ENCODE measurements at places on chromosomes 1 and 21. TPM values are rescaled to one million over a fixed set of nuclear protein-coding genes. Genes with fewer than 3 reads are reported as not detected.
A peak's percentile ranks its signal among the peaks of the same experiment; 100 is the strongest.

- DNase-seq: no peak
Observed at GRCh38 chr21:14677013-14677412, 130.9 kb upstream of the SAMSN1 start.

GRCh38 chr1:74953622-74954021 lies 180.6 kb upstream of the LHX8 start:
- no peak for DNase-seq

Gene PLD5
- total RNA-seq: not detected

GRCh38 chr1:47507881-47508701 lies 70.2 kb downstream of the FOXD2 start:
- DNase-seq: no peak

GRCh38 chr1:118253053-118253915 lies 68.3 kb upstream of the SPAG17 start:
- no peak for DNase-seq

Gene PADI1
- total RNA-seq: not detected

DNA sequence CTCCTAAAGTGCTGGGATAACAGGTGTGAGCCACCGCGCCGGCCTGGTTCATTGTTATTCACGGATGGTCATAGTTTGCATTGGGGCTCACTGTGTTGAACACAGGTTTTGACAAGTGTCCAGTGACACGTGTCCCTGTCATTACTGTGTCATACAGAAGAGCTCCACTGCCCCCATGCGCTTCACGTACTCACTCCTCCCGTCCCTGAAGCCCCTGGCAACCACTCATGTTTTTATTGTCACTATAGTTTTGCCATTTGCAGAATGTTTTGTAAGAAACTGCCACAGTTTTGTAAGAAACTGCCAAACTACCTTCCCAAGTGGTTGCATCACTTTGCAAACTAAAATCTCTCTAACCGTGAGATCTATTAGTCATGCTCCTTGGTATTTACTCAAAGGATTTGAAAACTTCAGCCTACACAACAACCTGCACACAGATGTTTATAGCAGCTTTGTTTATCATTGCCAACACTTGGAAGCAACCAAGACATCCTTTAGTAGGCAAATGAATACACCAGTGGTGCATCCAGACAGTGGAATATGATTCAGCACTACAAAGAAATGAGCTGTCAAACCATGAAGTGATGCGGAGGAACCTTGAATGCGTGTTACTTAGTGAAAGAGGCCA lies 163.2 kb upstream of the COL6A1 start:
- DNase-seq: no peak

DNA sequence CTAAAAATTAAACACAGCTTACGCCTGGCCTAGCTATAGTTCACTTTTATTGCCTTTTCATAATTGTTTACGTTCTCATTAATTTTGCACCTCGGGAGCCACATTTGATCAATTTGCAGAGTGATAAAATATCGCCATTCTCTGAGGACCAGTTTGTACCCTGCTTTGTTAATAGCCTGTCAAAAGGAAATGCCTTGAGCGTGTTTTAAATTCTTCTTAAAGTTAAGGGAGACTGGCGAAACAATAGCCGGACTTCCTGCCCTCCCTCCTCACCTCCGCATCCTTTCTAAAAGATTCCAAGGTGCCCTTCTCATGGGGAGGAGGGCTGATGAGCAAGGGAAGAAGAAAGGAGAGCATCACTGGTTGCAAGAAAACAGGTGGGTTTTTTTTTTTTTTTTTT lies 271.6 kb downstream of the KCNJ6 start:
- DNase-seq: peak; percentile 89

DNA sequence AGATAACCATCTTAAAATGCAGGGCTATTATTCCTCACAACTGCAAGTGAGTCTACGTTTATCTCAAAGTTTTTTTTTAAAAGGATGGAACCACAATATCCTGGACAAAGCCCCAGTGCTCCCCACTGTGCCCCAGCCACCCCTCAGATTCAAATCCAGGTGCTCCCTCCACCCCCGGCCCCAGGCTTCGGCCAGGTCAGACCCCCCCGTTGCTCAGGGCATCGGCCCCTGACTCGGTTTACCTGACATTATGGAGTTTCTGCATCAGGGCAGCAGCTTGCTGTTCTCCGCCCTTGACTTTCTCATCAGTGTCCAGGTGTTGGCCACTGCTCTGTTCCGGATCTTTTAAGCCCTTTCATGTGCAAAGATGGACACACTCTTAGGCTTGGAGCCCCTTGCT lies 72.9 kb downstream of the SCCPDH start:
- DNase-seq: no peak

Gene CTBS
- 6.3 TPM for total RNA-seq

- peak; percentile 29 for DNase-seq
Observed at GRCh38 chr1:56424744-56425493, 154.4 kb downstream of the PLPP3 start.

- no peak for DNase-seq
Observed at GRCh38 chr1:27503844-27504587, 14.0 kb upstream of the WASF2 start.

DNA sequence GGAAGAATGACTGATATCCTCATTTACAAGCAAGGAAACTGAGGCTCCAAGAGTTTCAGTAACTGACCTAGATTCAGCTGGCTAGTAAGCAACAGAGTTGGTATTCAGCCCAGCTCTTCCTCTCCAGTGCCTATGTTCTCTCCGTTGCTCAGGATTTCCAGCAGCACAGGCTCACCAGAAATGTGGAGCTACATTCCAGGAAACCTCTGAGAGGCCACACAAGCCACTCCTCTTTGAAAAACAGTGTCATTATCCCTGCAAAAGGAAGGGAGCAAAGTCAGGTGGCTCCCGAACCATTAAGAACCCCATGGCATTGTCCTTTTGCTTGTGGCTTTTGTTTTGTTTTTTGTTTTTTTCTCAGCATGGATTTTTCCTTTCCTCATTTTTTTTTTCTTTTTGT lies 40.6 kb upstream of the DUSP10 start:
- no peak for DNase-seq

Gene HSPG2
- total RNA-seq: 841 TPM

- no peak for DNase-seq
Observed at GRCh38 chr1:61539720-61540462, 185.1 kb downstream of the TM2D1 start.

Gene CELA2B
- total RNA-seq: not detected

GRCh38 chr1:28509705-28510272 lies 3.9 kb downstream of the RCC1 start:
- no peak for DNase-seq

DNA sequence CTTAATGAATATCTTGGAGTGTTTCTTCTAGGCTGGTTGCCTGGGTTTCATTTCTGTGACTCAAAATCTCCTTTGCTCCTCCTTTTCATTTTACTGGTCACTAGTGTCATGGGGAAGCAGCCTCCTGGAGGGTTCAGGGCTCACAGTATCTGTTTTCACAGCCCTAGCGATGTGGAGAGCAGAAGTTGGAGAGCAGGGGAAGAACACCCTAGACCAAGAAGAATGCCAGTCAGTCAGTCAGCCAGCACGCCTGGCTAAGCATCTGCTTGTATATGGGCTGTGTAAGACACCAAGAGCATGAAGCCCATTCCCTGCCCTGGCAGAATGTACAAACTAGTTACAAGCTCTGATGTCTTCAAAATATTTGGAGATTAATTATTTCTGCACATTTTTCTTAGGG lies 7.9 kb downstream of the RXRG start:
- DNase-seq: no peak

GRCh38 chr1:207847116-207847515 lies 63.8 kb downstream of the CD34 start:
- no peak for DNase-seq

DNA sequence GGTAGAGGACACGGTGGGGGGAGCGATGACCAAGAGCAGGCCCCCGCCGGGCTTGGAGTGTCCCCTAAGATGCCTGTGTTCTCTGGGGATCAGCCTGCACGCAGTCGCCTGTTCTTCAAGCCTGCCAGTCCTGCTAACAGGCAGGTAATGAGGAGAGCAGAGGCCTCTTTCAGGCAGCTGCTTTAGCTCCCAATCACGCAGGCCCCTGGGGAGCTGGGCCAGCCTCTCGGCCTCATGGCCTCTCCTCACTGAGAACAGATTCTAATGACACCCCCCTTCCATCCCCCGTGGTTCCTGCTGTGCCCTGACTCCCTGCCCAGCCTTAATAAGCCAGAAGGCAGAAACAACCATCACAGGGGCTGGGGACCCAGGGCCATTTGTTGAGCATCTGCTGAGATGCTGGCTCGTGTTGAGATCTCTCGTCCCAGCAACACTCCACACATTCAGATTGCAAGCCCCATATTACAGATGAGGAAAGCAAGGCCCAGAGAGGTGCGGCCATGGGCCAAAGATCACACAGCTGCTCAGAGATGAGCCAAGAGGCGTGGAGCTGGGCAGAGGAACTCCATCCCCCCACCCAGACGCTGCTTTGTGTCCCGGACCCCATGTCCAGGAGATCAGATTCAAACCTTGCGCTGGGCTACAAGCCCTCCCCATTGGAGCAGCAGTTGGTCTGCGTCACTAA lies 71.6 kb upstream of the CASZ1 start:
- no peak for DNase-seq

GRCh38 chr1:55217226-55217986 lies 2.2 kb upstream of the USP24 start:
- DNase-seq: no peak

GRCh38 chr1:221429264-221429663 lies 312.6 kb downstream of the DUSP10 start:
- no peak for DNase-seq

DNA sequence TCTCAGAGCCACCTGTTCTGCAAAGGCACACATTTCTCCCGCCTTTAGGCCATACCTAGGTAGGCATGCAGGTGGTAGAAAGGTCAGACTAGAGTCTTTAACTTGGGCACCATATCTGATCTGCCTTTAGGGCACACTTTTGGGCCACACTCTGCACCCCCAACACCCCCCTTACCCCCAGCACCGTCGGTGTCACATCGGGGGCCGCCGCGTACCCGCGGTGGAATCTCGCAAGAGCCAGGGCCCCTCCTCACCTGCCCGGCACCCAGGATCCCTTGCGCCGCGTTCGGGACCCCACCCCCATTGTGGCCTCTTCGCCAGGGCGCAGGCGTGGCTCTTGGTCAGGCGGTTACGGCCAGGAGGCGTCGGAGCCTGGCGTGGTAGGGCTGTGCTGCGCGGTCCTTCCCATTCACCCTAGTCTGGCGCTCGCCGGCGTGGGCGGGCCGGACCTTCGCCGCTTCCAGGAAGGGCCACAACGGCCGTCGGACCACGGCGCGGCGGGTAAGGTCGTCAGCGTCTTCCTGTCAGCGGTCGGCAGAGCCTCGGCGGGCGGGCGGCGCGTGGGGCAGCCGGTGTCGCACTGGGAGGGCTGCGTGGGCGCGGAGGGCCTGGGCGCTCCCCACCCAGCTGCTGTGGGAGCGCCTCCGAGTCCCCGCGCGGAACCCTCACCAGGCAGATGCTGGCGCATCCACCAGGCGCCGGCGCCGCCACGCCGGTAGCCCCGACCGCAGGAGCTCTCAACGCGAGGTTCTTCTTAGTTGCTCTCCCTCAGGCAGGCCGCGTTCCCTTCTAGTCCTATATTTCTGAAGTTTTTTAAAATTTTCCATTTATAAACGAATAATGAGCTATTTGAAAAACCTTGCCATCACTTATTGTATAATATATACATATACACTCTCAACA lies at the start of gene DNAH14:
DNAH14 (plus strand) TSS at position 341 of the 903 bp plus-strand sequence. CDS start 23,028 bp downstream, outside the sequence.
- DNase-seq: peak; percentile 17

DNA sequence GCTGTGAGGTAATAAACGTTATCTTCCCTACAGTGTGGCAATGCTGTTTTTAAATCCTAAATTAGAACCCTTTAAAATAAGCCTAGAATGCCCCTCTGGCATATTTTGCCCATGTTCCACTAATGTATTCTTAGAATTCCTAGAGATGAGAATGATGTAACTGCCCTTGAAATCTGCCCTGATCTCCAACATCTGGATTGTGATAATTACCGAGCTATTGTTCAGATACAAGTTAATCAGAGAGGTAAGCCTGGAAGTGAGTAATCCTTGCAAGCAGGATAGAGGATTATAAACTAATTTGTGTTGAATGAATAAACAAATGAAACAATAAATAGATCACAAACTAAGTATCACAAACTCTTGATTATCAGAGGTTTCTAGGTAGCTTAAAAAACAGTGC lies 107.8 kb upstream of the DMRTA2 start:
- DNase-seq: no peak

- no peak for DNase-seq
Observed at GRCh38 chr1:24157918-24158481, 15.1 kb upstream of the IL22RA1 start.

DNA sequence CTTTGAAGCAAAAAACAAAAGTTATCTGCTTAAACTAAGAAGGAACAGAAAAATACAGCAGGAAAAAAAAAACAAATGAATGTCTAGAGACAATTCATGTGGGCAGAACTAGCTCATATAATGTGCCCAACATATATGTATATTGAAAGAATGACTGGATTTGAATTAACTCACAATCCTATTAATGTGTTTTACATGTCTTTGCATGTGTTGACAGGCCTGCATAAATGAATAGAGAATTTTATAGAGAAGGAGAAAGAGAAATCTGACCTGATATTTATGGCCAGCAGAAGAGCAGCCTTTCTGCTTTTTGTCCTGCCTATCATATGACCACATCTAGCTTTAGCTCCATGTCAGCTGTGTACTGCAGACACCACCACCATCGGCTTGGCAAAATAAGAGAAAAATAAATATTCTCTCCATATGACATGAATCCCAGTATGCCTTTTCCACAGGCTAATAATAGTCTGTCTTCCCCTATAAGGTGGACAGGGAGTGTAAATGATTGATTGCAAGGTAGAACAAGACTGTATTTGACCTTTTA lies 171.5 kb upstream of the PALMD start:
- DNase-seq: no peak

All from pulmonary artery endothelial cell (primary cell).